ENCODE measurements at places on chromosomes 6 and 20.

DNA sequence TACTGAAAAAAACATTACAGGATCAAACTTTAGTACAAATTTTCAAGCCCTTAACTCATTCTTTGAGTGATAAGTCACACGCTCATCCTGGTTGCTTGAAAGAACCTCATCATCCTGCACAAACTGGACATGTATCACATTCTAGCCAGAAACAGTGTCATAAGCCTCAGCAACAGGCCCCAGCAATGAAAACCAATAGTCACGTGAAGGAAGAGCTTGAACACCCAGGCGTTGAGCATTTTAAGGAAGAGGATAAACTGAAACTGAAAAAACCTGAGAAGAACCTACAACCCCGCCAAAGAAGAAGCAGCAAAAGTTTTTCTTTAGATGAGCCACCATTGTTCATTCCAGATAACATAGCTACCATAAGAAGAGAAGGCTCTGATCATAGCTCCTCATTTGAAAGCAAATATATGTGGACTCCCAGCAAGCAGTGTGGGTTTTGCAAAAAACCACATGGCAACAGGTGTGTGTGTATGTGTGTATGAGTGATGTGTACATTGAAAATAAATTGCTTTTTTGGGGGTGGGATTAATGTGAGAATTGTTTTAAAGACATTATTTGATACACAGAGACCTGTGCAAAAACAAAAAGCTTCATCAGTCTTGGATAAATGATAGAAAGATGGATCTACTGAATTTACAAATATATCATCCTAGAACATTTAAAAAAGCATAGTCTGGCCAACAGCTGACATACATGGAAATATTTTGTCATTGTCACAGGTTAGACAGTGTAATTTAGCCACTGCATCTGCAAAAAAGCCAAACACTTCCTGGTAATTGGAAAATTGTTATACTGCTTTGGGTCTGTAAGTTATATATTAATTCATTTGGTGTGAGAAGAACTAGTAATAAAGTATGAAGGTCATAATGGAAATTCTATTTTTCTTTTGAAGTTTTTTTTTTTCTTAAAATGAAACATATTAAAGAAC is 50.1 kb downstream of the PHF3 start:
- H3K4me3 ChIP-seq = no peak overlapping the region
- peaks cover 8% of the 10 kb centered on the region for H3K4me1 ChIP-seq
- no peak for DNase-seq
- H3K27ac ChIP-seq = no peak overlapping the region

DNA sequence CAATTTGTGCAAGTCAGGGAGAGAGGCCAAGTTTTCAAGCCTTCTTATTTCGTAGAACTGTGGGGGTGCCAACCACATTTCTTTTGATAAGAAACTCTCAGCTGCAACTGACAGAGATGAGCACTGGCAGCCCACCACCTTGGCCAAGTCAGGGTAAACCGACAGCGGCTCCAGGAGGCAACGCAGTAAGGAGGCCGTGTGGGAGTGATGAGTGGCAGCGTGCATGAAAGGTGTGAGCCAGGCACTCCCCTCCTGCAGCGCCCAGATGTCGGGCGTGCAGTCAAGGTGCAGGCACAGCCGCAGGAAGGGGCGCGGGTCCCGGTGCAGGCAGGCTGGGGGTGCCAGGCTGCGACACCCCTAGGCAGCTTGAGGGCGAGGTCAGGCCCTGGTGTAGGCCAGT is 49.2 kb upstream of the HDAC2 start:
- H3K27me3 ChIP-seq = no peaks in the 10 kb centered on the region
- H3K36me3 ChIP-seq = no peaks in the 10 kb centered on the region
- H3K4me1 ChIP-seq = no peaks in the 10 kb centered on the region
- DNase-seq = no peak
- H3K4me3 ChIP-seq = no peak overlapping the region

DNA sequence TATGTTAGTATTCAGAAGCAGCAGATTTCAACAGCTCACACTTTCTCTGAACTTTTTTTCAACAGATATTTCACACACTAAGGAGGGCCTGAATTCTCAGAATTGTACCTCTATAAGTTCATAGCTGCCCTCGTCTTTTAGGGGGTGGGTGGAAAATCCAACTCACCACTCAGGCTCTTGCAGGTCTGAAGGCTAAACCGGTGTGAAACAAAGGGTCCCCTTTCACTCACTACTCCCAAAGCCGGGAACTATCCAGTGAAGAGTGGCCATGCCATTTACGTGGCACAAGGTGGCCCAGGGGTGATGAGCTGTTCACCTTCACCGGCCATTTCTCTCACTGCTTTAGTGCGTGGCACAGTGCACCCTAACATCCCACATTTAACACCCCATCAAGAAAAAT is 24.2 kb downstream of the TBC1D7 start:
- peak overlapping the region; percentile 82 for H3K27ac ChIP-seq
- peak overlapping the region; percentile 42 for H3K4me3 ChIP-seq
- no peaks in the 10 kb centered on the region for H3K27me3 ChIP-seq
- DNase-seq = peak; percentile 83
- peaks cover 33% of the 10 kb centered on the region for H3K4me1 ChIP-seq
- peaks cover 44% of the 10 kb centered on the region for H3K36me3 ChIP-seq

GRCh38 chr20:41786158-41786557 is 168.0 kb upstream of the CHD6 start:
- H3K36me3 ChIP-seq = no peaks in the 10 kb centered on the region
- no peaks in the 10 kb centered on the region for H3K4me1 ChIP-seq
- no peak for DNase-seq
- H3K27me3 ChIP-seq = no peaks in the 10 kb centered on the region
- no peak overlapping the region for H3K27ac ChIP-seq

- H3K4me3 ChIP-seq = no peak overlapping the region
- no peak overlapping the region for H3K27ac ChIP-seq
- H3K4me1 ChIP-seq = no peaks in the 10 kb centered on the region
- no peaks in the 10 kb centered on the region for H3K27me3 ChIP-seq
- no peaks in the 10 kb centered on the region for H3K36me3 ChIP-seq
These were observed 70.8 kb upstream of the AHI1 start for GRCh38 chr6:135568379-135568778.

DNA sequence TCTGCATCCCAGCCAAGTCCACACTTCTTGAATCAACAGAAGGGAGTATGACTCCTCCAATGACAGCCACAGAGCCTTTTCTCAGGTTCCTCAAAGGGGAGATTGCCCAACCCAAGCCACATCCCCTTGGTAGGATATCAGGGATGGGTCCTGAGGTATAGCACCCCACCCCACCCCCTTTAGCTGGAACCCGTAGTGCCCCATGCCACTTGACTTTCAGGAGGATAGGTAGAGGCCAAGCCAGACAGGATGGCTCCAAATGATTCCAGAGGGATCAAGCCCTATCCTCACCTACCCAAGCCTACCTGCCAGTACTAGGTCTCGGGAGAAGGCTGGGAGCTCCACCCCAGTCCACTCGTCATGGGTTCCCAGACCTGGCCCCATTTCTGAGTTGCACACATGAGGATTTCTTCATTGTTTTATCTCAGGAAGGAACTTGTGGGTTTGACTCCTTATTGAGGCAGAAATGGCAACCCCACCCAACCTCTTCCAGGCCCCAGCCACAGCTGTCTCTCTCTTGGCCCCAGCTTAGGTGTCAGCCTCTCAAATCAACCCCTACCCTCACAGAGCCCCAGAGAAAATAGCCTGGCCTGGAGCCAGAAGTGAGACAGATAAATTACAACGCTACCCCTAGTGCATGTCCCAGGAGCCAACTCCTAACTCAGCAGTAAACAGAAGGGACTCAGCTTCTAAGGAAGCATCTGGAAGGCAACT is 3.6 kb downstream of the CCND3 start:
- no peak overlapping the region for H3K4me3 ChIP-seq
- peaks cover 54% of the 10 kb centered on the region for H3K36me3 ChIP-seq
- H3K4me1 ChIP-seq = peaks cover 62% of the 10 kb centered on the region
- H3K27me3 ChIP-seq = no peaks in the 10 kb centered on the region
- DNase-seq = no peak

DNA sequence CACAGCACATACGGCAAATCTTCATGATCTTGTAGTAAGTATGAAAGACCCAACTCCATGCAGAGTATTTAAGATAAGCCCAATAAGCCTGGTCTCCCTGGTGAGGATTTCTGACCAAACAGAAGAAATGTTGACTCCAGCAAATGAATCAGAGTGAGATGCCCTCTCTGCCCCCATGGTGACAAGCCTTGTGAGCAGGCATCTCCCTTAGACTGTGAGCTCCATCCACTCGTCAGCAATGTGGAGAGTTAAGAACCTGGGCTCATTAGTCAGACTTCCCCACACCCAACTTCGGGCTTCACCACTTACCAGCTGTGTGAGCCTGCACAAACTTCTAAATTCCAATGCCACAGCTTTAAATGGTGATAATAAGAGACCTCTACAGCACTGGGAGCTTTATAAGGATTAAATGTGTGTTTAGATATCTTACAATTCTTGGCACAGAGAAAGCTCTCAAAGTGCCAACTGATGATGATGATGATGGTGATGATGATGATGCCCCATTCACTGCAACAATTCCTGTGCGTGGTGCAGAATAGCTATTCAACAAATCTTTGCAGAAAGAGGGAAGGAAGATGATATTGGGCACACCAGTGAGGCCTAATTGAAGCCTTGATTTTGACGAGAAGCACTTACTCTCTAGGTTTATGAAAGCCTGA is 253.4 kb upstream of the TAB2 start:
- no peak overlapping the region for H3K27ac ChIP-seq
- H3K4me3 ChIP-seq = no peak overlapping the region
- H3K36me3 ChIP-seq = no peaks in the 10 kb centered on the region
- H3K4me1 ChIP-seq = peaks cover 19% of the 10 kb centered on the region

- H3K27ac ChIP-seq = no peak overlapping the region
- H3K4me3 ChIP-seq = no peak overlapping the region
- no peaks in the 10 kb centered on the region for H3K36me3 ChIP-seq
- H3K4me1 ChIP-seq = no peaks in the 10 kb centered on the region
- peak; percentile 60 for DNase-seq
- no peaks in the 10 kb centered on the region for H3K27me3 ChIP-seq
These were observed 492.4 kb upstream of the CDH4 start for GRCh38 chr20:60759651-60760050.

GRCh38 chr6:134727081-134727480 is 222.8 kb downstream of the ALDH8A1 start:
- H3K4me3 ChIP-seq = no peak overlapping the region
- H3K27ac ChIP-seq = no peak overlapping the region
- no peak for DNase-seq
- H3K4me1 ChIP-seq = peaks cover 35% of the 10 kb centered on the region

Measured in esophagus muscularis mucosa (tissue), 4 donors.